ENCODE measurements at places on chromosomes 2 and 18.

DNA sequence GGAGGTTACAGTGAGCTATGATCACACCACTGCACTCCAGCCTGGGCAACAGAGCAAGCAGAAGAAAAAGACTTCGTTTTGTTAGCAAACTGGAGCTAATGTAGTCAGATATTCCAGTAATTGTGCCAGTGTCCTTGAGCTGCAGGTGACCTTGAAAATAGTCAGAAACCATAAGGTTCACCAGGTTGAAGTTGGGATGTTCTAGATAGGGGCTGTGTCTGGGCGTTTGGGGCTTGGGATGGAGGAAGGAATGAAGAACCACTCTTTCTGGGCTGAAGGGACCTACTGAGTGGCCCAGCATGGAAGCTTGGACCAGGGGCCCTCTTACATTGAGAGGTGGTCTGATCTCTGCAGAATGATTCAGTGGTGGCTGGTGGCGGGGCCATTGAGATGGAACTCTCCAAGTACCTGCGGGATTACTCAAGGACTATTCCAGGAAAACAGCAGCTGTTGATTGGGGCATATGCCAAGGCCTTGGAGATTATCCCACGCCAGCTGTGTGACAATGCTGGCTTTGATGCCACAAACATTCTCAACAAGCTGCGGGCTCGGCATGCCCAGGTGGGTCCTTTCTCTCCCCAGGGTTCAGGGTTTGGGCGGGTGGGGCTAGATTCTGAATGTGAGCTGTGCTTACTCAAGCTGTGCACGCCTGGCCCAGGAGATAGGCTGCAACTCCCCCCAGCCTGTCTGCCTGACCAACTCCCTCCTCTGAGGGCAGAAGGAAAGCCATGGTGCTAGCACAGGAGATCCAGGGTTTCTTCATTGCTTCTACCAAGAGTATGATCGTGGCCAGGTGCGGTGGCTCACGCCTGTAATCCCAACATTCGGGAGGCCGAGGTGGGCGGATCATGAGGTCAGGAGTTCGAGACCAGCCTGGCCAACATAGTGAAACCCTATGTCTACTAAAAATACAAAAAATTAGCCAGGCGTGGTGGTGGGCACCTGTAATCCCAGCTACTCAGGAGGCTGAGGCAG, 17.1 kb downstream of the CCT7 start:
- DNase-seq = no peak

GRCh38 chr2:70118798-70119454, 31.6 kb downstream of the PCBP1 start:
- no peak for DNase-seq

DNA sequence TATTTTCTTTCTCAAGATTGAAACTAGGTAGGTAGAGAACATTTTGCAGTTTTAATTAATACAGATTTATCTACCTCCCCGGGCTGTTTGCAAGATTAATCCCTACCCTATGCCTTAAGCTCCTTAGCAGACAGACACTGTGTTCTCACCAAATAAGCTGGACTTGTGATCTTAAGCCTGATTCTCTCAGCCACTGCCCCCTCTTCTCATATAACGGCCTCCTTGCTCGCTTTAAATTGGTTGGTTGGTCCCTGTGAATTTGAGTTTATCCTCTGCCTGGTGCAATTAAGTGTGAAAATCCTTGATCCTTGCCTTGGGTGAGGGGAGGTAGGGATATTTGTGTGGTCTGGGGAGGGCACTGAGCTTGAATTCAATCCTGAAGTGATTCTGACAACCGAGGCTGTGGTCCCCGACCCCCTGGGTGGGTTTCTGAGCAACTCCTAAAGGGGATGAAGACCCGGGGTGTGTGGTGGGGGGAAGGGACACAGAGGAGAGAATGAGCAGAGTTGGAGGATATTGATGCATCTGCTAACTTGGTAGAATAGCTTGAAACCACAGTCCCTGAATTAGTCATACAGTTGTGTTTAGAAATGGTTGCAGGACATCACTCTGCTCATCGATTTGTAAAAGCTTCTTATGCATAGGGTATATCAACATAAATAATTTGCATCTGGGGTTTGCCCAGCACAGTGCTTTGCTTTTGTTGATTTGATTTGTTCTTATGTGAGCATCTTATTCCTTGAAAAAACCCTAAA, 36.9 kb upstream of the NCKAP5 start:
- no peak for DNase-seq

GRCh38 chr2:205699515-205700289, 17.4 kb downstream of the NRP2 start:
- DNase-seq = no peak

- DNase-seq = no peak
Measured at GRCh38 chr2:74100254-74101216, 47.2 kb downstream of the BOLA3 start.

GRCh38 chr2:66899648-66900047, 464.7 kb downstream of the MEIS1 start:
- DNase-seq = no peak

DNA sequence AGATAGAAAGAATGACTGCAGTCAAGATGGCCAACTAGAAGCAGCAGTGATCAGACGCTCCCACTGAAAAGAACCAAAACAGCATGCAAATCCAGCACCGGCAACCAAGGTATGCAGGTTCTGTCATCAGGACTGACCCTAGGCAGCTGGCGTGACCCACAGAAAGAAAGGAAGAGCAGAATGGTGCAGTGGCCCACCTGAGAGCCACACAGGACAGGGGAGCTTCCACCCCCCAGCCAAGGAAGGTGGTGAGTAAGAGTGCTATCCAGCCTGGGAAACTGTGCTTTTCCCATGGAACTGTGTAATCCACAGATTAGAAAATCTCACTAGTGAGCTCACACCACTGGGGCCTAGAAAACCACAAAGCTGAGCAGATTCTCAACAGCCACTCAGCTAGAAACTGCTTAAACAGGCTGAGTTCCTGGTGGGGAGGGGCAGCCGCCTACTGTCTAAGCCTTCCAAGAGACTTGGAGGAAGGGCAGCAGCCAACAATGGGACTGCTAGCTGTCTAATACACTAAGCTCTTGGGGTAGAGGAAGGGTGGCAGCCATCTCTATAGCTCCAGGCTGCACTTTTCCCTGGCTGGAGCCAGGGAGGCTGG, 127.9 kb downstream of the EVA1A start:
- no peak for DNase-seq

DNA sequence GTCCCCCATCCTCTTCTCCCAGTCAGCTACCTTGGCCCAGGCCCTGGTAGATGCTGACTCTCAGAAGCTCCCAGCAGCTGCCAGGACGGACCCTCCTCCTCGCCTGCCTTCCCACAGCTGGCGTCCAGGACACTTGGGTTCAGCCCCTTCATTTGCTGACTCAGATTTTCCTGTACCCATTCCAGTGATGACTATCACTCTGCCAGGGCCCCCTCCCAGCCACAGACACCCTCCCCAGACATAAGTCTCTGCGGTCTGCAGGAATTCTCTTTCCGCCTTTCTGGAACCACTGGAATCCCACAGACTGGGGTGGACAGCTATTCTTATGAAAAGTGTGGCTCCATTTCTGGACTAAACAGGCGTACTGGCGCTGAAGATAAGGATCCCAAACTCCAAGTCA, 260.3 kb upstream of the EPAS1 start:
- no peak for DNase-seq

GRCh38 chr2:241017228-241017940, 19.0 kb downstream of the SNED1 start:
- DNase-seq = no peak

DNA sequence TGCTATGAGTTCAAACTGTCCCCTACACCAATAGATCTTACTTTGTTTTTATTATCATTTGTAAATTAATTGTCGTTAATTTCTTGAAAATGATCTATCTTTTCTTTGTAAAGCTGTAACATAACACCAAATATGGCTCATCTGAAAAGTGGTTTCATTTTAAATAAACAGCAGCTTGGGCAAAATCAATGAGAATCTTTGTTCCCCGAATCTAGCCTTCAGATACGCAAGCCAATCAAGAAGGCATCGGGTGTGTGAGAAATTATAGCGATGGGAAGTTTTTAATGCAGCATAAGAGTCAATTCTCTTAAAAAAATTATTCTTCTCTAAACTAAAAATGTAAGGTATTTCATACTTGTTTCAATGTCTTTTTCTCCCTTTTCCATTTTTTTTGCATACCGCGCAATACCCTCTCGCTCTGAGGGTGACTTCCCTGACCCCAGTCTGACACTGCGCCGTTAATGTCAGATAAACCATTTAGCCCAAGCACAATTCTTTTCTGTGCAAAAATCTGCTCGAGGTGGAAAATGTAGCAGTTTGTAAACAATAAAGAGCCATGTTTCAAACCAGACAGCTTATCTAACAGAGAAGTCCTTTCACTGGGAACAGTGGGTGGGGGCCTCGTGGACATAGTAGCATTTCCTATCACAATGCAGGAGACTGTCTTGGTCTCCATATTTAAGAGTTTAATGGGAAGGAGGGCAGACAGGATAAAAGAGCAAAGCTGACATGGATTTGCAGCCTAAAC, 129.4 kb downstream of the TCF4 start:
- DNase-seq = no peak
